ENCODE measurements at places on chromosomes 11 and 22. TPM values are rescaled to one million over a fixed set of nuclear protein-coding genes. Genes with fewer than 3 reads are reported as not detected.

- DNase-seq = no peak
These were observed 2.2 kb downstream of the TMEM80 start for GRCh38 chr11:697811-698311.

DNA sequence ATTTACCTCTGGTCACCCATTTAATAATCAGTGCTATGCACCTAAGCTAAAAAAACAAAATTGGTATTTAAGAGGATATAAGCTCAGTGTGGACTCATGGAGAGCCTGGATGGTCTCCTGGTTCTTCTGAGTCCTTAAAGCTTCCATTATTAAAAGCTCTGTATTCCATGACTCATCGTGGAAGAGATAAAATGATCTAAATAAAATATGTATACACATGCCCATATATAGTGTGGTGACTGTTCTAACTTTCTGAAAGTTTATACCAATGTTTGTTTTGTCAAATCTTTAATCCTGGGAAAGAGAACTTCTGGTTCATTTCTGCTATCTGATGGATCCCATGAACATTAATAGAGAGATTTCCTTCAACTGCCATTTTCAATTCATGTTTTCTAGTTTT lies 375.9 kb downstream of the GUCY1A2 start:
- no peak for DNase-seq

- no peak for DNase-seq
These were observed 552 bp downstream of the CNIH2 start for GRCh38 chr11:66278363-66279091.

Gene ELP4
- 13.7 TPM for total RNA-seq

DNA sequence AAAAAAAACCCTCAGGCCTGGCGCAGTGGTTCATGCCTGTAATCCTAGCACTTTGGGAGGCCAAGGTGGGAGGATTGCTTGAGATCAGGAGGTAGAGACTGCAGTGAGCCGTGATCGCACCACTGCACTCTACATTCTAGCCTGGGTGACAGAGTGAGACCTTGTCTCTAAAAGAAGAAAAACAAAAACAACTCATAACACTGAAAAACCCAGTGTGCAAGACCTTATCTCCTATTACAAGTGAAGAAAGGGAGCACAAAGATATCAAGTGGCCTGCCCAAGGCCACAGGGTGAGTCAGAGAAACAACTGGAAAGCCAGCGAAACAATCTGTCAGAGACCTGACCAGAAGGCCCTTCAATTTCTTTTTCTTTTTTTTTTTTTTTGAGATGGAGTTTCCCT lies 2.5 kb downstream of the TXN2 start:
- no peak for DNase-seq

- no peak for DNase-seq
These were observed 68.3 kb upstream of the SLC6A5 start for GRCh38 chr11:20530942-20531703.

DNA sequence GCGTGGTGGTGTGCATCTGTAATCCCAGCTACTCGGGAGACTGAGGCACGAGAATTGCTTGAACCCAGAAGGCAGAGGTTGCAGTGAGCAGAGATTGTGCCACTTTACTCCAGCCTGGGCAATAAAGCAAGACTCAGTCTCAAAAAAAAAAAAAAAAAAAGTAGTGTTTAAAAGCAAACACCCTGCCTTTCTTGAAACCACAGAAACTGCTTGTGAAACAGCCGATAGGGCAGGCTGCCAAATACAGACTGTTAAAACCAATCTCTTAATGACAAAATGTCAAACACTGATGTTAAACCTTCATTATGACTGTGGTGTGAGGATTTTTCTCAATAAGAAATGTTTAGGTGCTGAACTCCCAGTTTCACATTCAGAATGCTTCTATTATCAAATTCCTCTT lies 27.3 kb downstream of the MARK2 start:
- DNase-seq = no peak

Gene TPH1
- total RNA-seq = 0.05 TPM

Gene OR4C11
- not detected for total RNA-seq

Gene POU2AF3
- total RNA-seq = 0.45 TPM

Measured in heart right ventricle (tissue), 16 donors.